ENCODE measurements at places on chromosomes 5 and 9.

GRCh38 chr5:132381614-132382013 is 12.1 kb downstream of the SLC22A5 start:
- DNase-seq: no peak

- DNase-seq: no peak
Observed at GRCh38 chr5:3948838-3949237, 353.2 kb downstream of the IRX1 start.

GRCh38 chr9:89013660-89014059 is 22.4 kb downstream of the S1PR3 start:
- no peak for DNase-seq

GRCh38 chr9:102985162-102985895 is 9.8 kb upstream of the CYLC2 start:
- DNase-seq: no peak

GRCh38 chr9:89277454-89277853 is 33.5 kb upstream of the CKS2 start:
- no peak for DNase-seq

DNA sequence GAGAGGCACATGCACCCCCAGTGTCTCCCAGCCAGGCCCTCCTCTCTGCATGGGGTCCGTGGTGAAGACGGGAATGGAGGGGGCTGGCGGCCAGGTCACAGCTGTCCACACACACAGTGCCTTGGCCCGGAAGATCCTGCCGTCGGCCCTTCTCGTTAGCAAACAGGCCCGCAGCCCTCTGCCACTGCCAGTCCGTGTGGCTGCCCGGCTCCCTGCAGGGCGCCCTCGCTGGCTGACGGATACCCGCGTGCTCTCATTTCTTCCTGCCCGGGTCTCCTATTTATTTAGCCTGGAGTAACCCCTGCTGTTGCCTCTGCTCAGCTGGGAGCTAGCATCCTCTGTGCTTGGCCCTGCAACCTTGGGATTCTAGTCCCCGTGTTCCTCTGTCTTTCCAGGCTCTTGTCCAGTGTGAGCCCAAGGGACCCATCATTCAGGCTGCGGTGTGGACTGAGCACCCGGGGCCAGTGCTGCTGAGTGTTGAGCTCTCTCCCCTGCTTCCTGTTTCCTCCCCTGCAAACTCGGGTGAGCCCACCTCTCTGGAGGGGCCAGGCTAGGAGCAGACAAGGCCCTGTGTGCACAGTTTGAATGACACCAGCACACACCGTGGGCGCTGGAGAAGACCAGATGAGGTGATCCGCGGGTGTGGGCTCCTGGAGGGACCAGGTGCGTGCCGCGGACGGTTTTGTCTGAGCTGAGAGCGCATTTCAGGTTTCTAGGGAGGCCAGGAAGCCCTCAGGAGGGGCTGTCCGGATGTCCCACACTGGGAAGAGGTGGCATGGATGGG is 14.6 kb upstream of the RNU6ATAC start:
- DNase-seq: no peak

GRCh38 chr5:56440871-56441740 is 208.0 kb upstream of the ANKRD55 start:
- no peak for DNase-seq

Data from omental fat pad (tissue), 4 donors.